ENCODE measurements at places on chromosomes 1 and 21.

DNA sequence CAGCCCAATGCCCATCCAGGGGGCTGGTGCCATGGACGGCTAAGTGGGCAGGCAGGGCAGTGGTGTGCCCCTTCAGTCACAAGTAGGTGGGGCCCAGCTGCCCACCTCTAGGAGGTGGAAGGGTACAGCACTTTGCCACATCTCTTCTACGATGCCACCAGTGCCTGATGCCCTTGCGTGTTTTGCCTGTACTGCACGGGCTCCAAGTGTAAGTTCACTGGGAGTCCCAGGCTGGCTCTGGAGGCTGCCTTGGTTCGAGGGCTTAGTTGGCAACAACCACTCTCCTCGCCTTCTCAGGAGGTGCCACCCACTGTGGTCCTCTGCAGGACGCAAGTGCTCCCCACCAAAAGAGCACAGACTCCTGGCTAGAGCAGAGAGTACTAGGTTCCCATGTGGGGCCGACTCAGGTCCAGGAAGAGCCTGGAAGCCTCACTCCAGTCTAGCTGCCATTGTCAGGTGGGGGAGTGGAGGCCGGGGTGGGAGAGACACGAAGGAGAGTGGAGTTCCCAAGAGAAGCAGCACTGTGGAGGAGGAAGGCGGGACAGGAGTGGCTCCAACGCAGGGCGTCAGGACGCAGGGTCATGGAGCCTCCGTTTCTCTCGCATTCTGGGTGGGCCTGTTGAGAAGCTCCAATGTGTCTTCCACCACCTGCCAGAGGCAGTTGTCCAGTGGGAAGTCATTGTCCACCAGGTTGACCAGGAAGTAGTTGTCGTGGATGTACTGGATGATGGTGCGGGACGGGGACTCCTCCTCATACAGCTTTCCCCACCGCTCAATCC is 15.5 kb downstream of the MTHFR start:
- DNase-seq: no peak

DNA sequence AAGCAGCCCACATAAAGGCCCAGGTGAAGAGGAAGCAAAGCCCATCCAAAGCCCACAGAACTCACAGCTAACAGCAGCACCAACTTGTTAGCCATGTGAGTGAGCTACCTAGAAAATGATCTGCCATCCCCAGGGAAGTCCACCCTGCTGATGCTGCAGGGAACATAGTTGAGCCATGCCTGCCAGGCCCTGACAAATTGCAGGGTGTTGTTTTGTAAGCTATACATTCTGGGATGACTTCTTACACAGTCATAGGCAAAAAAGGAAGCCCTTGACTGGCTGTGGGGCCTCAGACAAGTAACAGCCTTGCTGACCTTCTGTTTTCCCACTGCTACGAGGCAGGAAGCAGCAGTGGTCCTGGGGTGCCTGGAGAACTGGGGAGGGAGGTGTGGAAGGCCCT is 262.7 kb downstream of the MATN1 start:
- DNase-seq: no peak

DNA sequence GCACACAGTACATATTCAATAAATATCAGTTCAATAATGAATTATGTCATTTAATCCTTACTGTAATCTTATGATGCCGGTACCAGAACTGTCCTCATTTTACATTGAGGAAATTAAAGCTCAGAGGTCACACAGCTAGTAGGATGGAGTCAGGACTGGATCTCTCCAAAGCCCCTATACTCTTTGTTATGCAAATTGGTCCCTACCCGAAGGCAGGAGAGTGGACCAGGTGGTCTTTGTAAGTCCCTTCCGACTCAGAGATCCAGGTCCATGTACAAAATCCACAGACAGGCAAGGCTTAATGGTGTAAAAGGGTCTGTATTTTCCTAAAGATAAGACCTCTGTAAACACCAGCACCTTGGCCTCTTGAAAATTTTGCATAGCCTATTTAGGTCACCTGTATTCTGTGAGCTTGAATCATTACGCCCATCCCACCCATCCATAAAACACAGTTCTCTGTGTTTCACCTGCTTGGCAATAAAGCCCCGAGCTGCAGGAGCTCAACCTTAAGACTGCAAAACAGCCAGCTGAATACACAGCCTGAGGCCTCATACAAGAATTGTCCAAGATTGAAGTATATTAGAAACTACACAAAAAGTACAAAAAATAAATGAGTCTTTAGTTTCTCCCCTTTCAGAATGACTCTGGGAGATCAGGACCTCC is 41.7 kb downstream of the PLXNA2 start:
- DNase-seq: no peak

GRCh38 chr1:247529771-247530355 is 6.4 kb downstream of the OR2C3 start:
- no peak for DNase-seq

DNA sequence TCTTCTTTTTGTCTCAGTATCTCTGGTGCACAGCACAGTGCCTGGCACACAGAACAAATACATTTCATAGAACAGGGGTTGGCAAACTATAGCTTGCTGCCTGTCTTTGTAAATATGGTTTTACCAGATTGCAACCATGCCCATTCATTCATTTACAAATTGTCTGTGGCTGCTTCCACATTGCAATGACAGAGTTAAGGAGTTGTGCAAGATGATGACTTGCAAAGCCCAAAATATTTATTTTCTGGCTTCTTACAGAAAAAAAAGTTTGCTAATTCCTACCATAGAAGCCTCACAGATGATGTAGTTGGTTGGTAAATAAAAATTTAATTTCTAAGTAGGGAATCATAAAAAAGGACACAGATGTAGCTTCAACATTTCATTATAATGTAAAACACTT is 11.2 kb upstream of the HMGB4 start:
- DNase-seq: no peak

DNA sequence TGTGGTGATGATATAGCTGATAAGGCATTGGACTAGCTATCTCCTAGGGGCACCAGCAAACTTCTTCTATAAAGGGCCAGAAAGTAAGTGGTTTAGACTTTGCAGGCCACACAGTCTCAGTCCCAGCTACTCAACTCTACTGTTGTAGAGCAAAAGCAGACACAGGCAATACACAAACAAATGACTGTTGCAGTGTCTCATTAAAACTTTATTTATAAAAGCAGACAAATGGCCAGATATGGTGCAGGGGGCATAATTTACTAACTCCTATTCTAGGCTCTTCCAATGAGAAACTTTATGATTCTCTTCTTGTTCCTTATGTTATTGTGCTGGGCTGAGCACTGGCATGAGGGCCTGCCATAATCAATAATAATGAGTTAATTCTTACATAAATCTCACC is 176.8 kb upstream of the POU3F1 start:
- DNase-seq: no peak

DNA sequence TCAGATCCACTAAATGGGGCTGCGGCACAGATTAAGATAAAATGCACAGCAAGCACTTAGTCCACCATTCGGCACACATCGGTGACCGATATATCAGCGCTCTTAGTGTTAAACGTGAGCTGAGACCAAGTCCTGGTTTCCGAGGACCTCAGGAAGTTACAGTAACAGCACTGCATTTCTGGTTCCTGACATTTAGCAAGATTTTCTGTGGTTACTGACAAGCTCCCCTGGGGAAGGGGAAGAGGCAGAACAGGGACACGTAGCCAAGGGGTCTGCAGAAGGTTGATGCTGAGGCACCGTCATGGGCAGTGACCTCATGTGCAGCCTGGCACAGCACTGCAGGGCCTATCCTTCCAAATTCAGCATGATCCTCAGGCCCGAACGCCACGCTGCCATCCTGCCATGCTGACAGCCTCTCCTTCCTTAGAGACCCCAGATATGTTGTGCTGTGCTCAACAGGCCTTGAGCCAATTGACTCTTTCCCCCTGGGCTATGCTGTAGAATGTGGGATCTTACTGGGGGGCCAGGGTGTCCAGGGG is 13.4 kb upstream of the PEF1 start:
- no peak for DNase-seq

- DNase-seq: no peak
These were observed 22.0 kb downstream of the UBIAD1 start for GRCh38 chr1:11294951-11295350.

- DNase-seq: no peak
These were observed 1115.1 kb downstream of the PLA2G4A start for GRCh38 chr1:187943606-187944403.

GRCh38 chr1:30888391-30888790 is 20.2 kb downstream of the SDC3 start:
- no peak for DNase-seq

DNA sequence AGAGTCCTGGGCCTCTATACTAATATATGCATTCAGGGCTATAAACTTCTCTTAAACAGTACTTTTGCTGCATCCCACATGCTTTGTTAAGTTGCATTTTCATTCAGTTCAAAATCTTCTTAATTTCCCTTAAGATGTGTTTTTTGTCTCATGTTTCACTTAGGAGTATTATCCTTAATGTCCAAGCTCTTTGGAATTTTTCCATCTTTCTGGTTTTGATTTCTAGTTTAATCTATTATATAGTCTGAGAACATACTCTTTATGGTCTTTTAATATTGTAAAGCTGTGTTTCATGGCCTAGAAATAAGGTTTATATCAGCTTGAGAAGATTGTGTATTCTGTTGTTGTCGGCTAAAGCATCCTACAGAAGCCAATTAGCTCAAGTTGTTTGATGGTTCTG is 1041.8 kb downstream of the PLA2G4A start:
- no peak for DNase-seq

- DNase-seq: no peak
These were observed 16.1 kb downstream of the UCHL5 start for GRCh38 chr1:193042766-193043691.

GRCh38 chr1:27527223-27527889 is 37.4 kb upstream of the WASF2 start:
- DNase-seq: peak; percentile 96

- DNase-seq: no peak
These were observed 529.6 kb upstream of the ZRANB2 start for GRCh38 chr1:71610476-71610875.

- DNase-seq: no peak
These were observed 11.9 kb downstream of the SLC41A1 start for GRCh38 chr1:205800981-205801703.

DNA sequence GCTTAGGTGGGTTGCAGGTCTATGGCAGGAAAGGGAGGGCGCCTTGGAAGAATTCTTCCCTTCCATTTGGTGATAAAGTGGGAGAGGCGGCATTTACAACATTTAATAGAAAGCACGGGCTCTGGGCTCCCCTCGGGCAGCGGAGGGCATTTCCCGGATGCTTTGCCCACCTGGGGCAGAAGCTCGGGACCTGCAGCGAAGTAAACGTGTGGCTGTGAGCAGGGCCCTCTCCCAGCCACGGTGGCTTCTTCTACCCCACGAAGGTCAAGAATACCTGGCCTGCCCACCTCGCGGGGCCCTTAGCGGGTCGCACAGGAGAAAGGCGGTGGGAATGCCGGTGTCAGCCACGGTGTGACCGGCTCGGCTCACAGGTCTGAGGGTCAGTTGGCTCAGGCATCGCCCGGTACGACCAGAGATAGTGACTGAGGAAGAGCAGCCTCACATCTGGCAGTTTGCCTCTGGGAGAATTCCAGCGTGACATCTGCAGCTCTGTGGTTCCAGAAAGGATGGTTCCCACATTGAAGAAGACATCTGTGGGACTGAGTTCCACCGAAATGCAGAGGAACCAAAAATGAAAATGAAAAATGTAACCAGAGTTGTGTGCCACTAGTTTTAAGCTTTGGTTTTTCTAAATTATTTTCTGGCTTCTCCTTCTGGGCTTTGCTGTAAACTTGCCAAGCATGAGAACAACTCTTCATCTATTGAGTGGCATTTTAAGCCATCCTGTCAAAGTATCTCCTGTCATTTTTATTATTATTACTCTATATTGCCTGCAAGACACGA is 720 bp upstream of the F3 start:
- no peak for DNase-seq

DNA sequence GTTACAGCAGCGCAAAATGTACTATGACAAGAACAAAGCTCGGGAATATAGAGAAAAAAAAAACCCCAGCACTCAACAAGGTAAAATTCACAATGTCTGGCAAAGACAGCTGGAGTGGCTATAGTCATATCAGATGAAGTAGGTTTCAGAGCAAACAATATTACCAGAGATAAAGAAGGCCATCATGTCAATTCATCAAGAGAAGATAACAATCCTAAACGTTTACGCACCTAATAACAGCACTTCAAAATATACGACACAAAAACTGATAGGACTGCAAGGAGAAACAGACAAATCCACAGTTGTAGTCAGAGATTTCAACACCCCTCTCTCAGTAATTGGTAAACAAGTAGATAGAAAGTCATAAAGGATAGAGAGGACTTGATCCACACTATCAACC is 455.2 kb downstream of the PTPRU start:
- DNase-seq: no peak

DNA sequence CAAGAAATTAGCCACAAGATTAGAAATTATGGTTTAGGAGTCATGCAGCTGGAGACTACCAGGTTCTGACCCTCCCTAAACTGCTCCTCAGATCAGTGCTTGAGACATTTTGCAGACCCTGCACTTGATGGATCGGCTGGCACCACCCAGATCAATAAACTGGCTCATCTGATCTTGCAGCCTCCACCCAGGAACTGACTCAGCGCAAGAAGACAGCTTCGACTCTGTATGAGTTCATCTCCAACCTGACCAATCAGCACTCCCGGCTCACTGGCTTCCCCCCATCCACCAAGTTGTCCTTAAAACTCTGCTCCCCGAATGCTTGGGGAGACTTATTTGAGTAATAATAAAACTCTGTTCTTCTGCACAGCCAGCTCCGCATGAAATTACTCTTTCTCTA is 40.0 kb downstream of the L1TD1 start:
- no peak for DNase-seq

GRCh38 chr1:193519922-193520321 is 333.5 kb upstream of the B3GALT2 start:
- DNase-seq: no peak

- DNase-seq: no peak
These were observed 28.0 kb upstream of the EDARADD start for GRCh38 chr1:236365999-236366570.

DNA sequence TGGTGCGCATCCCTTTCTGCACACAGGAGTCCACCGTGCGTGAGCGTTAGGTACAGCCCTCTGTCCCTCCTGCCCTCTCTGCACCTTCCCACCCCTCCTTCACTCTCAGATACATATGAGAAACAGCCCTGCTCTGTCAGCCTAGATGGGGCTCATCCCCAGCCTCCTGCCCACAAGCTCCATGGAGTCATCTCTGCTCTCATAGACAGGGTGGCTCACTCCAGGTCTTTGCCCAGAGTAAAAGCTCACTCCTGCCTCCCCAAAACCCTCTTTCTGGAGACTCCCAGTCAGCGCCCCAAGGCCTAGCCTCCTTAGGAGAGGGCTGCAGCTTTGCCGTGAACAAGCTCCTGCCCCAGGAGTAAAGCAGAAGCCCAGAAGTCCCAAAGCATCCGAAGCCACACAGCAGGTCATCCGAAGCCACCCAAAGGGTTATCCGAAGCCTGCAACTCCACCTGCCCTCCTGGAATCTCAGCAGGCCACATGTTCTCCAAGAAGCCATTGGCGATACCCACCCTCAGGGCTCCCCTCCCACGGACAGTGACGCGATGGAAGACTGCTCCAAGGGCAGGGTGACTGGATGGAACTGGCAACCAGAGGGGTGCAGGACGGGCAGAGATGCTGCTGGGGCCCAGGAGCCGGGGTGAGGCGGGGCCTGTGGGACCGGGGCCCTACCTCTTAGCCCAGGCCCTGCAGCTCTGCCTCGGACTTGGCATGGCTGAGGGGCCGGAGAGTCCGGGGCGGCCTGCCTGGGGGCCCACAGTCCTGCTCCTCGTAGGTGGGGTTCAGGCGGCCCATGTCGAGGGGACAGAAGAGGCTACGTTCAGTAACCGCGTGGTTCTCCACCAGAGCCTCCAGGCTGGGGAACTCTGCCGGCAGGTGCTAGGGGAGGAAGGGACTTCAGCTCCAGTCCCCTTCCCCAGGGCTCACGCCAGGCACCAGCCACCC is 3.6 kb upstream of the KIF17 start:
- no peak for DNase-seq
